H9 (cell line): ENCODE measurements at places on chromosomes 4 and X.

GRCh38 chr4:102525097-102525496, 23.9 kb downstream of the NFKB1 start:
- DNase-seq, result no peak

DNA sequence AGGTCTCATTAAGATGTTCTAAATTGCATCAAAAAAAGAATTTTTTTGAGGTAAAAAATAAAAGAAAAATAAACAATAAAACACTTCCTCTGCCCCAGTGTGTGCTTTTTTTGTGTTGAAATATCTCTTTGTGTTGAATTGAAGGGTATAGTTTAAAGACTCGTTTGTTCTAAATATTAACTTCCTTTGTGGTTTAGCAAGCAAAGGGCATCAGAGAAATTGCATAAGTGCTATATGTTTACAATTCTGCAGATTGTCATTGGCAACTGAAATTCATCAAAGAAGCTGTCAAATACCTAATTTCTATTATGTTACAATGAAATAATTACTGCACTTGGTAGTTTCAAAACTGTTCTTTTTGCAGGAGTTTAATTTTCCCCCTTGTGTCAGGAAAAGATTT, 260.5 kb downstream of the DKK2 start:
- no peak for DNase-seq

- no peak for DNase-seq
Measured at GRCh38 chr4:165360041-165360695, 18.6 kb upstream of the CPE start.

DNA sequence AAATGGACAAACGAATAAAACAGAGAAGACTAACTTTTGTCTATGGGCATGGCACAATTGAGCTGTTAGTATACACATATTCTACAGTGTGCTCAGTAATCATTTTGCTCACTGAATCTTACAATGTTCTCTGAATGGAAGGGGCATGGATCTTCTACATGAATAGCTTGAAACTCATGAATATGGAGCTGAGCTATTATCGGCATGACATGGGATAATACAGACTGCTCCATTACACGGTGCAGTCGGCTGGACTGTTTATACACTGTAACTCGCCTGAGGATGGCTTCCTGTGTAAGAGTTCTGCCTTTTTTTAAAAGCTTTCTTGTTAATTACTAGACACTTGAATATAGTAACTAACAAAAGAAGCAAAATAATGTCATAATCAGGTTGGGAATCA, 368.5 kb upstream of the MAD2L1 start:
- no peak for DNase-seq

DNA sequence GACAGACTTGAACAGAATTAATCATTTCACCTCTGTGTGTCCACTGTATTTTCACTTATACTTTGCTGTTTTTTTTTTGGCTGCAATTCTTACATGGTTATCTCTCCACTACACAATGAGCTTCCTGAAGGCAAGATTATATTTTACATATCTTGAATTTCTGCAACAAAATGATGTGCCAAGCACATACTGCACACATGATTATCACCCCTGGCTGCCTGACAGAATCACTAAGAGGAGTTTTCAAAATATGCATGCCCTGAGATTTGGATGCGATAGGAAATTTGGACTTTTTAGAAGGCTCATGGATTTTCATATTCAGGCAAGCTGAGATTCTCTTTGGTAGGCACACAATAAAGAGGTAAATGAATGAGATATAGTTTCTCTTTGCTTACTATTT, 1162.1 kb upstream of the IGFBP7 start:
- no peak for DNase-seq

DNA sequence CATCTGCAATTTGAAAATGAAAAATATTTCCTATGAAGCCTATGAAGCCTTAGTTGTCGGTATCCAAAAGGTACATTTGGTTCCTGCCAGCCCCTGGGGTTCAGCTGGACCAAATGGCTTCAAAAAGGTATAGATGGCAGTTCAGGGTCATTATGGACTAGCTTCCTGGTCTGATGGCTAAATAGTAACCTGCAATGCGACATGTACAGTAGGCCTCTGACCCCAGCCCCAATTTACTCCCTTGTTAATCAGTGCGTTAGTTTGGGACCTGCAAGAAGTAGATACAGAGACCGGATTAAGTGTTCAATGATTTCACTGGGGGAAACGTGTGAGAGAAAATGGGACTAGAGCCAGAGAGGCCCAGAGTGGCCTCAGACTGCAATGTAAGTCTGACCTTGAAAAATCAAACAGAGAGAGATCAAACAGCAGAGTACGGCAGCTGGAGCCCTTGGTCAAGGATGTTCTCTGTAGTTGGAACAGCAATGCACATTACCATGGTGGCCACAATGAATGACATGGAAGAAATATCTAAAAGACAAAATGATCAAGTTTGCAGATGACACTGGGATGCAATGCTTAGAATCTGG, 115.0 kb upstream of the MBNL3 start:
- DNase-seq, result no peak

- no peak for DNase-seq
Measured at GRCh38 chrX:3940000-3940610, 226.7 kb upstream of the PRKX start.

DNA sequence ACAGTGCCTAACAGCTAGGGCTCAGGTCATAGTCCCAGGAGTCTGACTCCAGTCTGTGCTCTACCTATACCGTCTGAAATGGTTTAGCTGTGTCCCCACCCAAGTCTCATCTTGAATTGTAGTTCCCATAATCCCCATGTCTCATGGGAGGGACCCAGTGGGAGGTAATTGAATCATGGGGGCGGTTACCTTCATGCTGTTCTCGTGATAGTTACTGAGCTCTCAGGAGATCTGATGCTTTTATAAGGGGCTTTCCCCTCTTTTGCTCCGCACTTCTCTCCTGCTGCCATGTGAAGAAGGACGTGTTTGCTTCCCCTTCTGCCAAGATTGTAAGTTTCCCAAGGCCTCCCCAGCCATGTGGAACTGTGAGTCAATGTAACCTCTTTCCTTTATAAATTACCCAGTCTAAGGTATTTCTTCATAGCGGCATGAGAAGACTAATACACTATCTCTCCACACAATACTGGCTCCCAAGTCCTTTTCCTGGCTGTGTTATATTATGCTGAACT, 110.8 kb downstream of the AFAP1 start:
- DNase-seq, result no peak
